ENCODE measurements at places on chromosomes 12 and 14.

DNA sequence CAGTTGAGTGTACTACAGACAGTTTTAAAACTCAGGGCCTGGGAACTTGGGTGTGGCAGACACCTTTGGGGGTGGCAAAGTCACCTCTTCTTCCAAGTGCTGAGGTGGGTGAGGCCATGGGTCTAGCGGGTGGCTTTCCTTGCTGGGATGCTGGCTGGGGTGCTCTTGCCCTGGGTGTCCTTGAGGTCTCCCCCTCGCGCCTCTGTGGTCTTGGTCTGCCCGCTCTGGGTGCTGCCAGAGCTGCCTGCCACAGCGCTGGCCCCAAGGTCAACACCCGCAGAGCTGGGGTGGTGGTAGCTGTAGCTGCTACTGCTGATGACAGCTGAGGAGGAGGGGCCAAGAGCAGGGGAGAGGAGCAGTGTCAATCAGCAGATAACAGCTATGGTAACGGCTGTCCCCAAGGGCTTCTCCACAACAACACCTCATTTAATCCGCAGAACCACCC, 6.8 kb downstream of the KRT74 start:
- DNase-seq, result peak; percentile 4

DNA sequence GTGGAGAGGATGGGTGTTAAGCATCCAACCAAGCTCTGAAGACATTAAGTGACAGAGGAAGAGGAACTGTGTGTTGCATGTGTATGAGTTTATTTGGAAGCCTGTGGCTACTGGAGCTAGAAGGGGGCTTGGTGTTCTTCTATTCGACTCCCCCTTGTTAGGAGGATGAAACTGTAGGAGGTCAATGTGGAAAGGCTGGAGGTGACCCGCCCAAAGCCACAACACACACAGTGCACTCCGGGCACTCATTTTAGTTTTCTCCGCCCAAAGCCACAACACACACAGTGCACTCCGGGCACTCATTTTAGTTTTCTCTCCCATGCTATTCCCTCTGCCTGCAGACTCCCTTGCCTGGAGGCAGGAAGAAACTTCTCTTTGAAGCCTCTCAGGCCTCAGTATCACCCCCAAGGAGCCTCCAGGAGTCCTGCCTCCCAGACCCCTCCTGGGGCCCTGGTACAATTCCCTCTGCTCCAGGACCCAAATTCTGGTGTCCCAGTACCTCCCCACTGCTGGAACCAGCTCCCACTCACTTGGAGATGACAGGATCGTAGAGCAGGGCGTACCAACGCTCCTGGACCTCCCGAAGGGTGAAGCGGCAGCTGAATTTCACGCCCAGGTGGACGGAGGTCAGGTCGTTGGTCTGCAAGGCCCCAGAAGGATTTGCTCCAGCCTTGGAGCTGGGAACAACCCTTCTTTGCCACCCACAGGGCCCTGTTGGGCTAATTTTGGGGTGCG, 3.8 kb downstream of the MCRS1 start:
- no peak for DNase-seq

DNA sequence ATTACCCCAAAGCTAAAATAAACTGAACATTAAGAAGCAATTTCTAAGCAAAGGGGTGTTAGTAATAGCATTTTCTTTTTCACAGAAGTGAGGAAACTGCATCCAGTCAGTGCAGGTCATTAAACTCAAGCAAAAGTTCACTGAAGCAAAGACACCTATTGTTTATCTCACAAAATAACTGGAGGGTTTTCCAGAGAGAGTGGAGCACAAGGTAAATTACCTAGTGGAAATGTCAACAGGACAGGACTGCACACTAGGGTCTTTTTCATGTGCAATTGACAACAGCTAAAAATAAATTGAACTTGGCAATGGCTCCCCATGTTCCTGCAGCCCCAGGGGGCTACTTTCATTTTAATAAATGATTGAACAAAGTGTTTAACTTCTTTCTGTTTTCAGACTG, 742.0 kb downstream of the GALC start:
- DNase-seq, result no peak

GRCh38 chr12:57280211-57281062, 29.4 kb upstream of the STAC3 start:
- DNase-seq, result peak; percentile 60

GRCh38 chr12:44532940-44533339, 343.2 kb downstream of the NELL2 start:
- DNase-seq, result no peak

DNA sequence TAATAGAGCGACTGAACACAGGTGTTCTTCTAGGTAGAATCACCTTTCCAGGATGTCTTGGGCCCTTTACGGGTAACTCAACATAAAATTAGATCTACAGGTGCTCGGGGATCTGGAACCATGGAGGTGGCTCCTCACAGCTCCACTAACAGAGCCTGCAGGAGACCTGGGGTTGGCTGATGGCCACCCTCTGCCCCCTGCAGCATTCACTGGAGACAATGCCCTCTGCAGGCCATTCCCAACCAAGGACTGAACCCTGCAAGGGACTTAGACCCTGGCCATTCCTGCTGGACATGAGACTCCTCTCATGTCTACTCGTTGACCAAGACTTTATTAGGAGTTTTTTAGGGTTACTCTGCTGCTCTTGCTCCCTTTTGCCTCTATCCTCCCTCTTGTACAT, 58.5 kb upstream of the PPP4R3A start:
- no peak for DNase-seq

DNA sequence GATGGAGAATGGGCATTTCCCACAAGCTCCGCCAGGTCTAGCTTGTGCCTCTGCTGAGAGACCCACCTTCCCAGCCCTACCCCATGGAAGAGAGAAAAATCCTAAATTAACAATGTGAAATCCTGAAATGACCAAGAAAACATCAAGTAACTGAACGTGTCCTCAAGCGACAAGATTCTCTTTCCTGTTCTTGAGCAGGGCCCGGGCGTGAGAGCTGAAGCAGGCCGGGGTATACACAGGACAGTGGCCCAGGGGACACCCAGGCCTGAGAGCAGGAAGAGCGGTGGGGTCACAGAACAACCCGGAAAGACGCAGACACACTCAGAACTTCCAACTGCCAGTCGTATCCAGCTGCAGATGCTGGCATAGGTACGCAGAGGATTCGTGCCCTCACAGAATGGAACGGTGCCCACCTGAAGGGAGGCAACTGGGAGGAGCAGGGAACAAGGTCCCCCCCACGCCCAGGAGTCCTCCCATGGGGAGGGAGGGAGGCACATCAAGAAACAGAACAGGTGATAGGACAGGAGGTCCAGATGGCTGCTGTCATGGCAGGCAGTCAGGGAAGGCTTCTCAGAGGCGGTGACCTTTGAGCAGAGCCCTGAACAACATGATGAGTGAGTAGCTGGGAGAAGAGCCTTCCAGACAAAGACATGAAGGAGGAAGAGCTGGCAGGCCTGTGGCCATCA, 9.1 kb downstream of the RIMBP2 start:
- no peak for DNase-seq

DNA sequence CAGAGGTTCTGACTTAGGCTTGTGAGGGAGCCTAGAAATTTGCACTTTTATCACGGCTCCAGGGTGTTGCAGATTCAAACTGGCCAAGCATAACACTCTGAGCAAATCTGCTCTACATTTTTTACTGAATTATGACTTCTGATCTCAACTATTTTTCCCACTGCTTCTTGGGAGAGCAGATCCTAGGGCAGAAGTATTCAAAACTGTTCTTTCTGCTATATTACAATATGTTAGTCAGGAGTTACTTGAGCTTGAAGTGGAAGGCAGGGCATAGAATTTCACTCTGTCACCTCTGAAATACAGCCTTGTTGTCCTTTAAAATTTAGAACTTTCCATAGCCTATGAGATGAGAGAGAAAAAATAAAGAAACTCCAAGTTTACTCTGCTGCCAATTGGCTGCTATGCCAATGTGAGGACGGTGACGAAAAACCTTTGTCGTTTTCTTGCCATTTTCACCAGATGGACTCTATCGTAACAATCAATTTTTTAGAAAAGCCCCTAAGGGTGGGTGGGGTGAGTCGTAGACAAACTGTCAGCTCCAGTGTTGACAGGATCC, 16.4 kb upstream of the KERA start:
- DNase-seq, result no peak

- no peak for DNase-seq
Observed at GRCh38 chr12:110640275-110641025, 26.5 kb downstream of the TCTN1 start.

- no peak for DNase-seq
Observed at GRCh38 chr14:87196436-87196835, 796.5 kb downstream of the GALC start.

GRCh38 chr14:61491876-61492434, 170.6 kb downstream of the PRKCH start:
- no peak for DNase-seq

DNA sequence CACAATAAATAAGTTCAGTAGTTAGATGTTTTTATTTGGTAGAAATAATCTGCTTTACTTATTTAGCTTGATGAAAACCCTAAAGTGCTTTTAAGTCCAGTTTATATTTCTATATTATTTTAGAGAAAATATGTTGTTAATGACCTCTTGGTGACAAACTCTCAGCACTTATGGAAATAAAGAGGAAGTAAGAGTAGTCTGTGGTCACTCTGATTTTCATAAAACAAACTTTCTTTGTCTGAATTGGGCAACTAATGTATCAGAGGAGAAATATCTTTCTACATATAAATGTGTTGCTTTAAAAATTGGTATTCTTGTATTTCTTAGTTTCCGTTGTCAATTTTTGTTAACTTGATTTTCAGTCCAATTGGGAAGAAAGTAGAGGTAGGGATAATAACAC, 878.9 kb upstream of the SEL1L start:
- no peak for DNase-seq

GRCh38 chr14:74685056-74685455, 27.8 kb downstream of the AREL1 start:
- DNase-seq, result no peak

GRCh38 chr12:84596266-84596665, 316.3 kb downstream of the SLC6A15 start:
- DNase-seq, result no peak

DNA sequence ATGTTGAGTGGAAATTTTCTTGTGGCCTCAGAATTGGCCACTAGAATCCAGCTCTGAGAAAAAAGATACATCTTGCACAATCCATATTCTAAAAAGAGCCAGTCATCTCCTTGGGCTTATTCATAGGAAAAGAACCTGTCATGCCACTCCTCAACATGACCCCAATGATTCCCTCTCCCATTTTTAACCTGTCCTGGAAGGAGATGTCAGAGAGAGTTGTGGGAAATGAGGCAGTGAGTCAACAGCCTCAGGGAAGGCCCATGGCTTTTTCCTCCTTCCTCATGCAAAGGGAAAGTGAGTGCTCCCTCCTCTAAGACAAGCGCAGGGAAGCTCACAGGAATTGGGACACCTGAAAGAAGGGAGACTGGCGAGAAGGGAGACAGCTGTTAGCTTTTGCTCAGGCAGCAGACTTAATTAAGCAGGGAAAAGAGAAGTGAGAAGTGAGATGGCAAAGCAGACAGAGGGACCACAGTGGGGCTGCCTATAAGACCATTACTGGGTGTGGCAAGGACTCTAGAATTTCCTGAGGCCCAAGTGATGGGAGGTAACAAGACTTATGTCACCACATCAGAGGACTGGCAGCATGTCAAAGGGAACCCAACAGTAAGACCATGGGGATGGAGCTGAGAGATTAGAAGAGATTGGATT, 10.2 kb upstream of the DHRS7 start:
- no peak for DNase-seq

DNA sequence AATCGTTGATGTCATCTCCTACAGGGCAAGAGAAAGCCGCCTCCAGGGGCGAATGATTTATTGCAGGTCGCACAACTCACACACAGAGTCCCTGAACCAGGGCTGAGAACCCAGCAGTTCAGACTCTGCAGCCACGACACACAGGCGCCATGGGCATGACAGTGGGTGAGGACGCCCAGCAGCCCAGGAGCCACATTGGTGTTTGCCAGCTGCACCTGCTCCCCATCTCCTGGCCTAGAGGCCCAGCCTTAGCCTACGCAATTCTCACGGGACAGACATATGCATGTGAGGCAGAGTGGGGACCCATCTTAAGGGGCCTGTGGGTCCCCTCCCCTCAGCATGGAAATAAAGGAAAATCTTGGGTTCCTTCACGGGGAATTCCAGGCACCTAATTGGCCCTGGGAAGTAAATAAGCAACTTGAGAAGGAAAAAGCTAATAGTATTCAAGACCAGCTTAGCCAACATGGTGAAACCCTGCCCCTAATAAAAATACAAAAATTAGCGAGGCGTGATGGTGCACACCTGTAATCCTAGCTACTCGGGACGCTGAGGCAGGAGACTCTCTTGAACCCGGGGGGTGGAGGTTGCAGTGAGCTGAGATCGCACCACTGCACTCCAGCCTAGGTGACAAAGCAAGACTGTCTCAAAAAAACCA, 69.3 kb downstream of the RIMBP2 start:
- DNase-seq, result no peak

- no peak for DNase-seq
Observed at GRCh38 chr12:98343002-98343567, 172.3 kb upstream of the TMPO start.

DNA sequence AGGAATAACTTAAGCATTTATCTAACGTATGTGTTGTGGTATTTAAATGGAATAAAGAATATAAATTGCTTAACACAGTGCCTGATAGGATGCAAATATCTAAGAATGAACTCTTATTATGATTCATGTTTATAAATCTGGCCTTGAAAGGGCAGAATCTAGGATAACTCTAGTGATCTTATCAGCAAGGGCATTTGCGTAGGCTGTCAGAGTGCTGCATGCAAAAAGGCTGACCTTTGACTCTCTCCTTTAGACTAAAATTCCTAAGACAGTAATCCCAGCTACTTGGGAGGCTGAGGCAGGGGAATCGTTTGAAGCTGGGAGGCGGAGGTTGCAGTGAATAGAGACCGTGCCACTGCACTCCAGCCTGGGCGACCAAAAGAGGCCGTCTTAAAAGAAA, 31.3 kb upstream of the ANP32D start:
- DNase-seq, result no peak

DNA sequence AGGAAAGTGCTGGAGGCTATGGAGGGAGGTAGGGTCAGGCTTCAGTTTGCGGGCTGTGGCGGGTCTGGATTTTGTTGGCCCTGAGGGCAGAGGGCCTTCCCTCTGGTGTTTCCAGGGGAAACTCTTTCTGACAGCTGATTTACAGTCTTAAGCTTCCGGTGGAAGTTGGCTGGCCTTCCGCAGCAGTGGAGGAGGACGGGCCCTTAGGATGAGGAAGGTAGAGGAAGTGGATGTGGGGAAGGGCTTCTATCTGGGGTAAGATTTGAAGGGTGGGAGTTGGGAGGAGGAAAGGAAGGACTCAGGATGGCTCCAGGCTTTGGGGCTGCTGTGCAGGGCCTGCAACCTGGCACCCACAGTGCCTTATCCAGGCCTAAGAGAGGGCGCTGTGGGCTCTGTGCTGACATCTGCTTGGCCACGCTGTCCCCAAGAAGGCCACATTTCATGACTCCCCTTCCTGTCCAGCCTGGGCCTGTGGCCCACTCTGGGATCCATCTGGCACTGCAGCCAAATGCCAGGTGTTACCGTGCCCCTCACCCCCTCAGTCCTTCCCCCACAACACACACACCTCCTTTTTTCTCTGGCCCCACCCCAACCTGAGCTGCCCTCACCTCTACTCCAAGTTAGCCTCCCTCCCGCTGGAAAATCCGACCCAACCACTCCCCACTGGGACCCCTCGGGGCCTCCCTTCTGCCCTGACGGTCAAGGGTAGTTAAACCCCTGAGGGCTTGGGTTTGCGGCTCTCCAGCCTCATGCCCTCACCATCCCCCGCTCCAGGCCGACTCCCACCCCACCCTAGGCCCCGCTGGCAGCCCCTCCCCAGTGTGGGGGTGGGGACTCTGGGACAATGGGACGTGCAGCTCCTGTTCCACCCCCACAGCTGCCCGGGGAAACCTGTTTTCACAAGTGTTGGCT, 7.7 kb upstream of the PPP1R13B start:
- no peak for DNase-seq

Measured in activated gamma-delta T cell treated with anti-CD3 and anti-CD28 coated beads, Interleukin-2, amount 50 U/mL, for 16 hours (primary cell).